ENCODE measurements at places on chromosomes 6 and 20.

- DNase-seq, result no peak
These were observed 295.4 kb downstream of the TFAP2C start for GRCh38 chr20:56924292-56925081.

DNA sequence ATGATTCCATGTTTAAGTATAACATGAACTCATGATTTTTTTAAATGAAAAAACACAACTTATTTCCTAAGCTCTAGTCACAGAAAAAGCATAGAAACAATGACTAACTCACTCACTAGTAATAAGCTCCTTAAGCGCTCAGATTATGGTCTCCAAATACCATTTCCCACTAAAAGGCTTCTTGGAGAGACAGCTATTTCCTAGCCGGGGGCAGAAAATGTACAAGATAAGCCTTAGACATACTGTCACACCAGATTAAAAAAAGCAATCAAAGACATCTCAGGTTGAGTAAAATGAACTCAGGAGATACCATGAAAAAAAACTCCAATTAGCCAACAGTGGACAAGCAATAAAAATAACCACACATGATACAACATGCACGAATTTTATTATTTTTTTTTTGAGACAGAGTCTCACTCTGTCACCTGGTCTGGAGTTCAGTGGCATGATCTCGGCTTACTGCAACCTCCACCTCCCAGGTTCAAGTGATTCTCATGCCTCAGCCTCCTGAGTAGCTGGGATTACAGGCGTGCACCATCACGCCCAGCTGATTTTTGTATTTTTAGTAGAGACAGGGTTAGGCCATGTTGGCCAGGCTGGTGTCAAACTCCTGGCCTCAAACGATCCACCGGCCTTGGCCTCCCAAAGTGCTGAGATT is 14.9 kb downstream of the SRPK1 start:
- DNase-seq, result no peak

DNA sequence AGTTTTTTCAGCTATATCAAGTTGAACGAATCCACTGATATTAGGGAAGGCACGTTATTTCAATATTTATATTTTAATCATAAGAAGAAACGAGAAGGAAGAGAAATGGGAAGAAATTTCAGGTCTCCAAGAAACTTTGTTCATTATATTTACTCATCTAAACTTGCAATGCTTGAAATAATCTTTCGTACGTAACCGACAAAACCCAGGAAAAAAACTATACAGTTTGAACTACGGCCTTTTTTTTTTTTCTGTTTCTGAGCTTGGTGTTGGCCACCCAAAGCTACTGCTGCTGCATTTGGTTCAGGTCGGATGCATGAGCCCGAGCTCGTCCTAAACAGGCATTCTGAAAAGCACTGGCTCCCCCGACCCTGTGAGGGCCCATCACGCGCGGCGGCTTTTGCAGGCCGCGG is 548 bp downstream of the PERP start:
- DNase-seq, result no peak

DNA sequence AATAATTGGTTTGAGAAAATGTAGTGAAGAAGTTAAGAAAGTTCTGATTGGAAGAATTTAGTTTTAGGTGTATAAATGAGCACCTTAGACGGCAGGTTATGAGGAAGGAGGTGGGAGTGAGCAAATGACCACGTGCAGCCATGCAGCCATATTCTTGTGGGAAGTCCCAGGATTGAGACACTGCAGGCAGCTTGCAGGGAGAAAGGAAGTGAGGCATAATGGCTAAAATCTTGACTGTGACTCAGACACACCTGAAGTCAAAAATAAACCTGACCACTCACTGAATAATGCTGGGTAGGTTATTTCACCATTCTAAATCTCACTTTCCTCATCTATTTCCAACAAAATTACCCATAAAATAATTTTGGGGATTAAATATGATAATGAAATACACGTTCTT is 16.6 kb downstream of the DSE start:
- no peak for DNase-seq

DNA sequence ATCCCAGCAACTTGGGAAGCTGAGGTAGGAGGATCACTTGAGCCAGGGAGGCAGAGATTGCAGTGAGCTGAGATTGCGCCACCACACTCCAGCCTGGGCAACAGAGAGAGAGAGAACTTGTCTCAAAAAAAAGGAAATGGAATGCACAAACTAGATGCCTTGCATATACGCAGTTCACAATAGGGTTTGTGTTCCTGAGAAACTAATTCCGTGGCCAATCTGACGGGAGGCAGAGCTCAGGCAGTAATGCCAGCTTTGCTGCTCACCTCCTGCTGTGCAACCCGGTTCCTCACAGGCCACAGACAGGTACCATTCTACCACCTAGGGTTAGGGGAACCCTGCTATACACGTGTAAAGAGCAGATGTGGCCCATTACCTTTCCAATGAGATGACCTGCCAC is 1.4 kb downstream of the CDK5RAP1 start:
- no peak for DNase-seq
